ENCODE measurements at places on chromosomes 11 and 22. TPM values are rescaled to one million over a fixed set of nuclear protein-coding genes. Genes with fewer than 3 reads are reported as not detected.

The USH1C gene
- total RNA-seq = 0.74 TPM

The SCGB2A2 gene
- total RNA-seq = not detected

The LUZP2 gene
- total RNA-seq = 26.4 TPM

The ELMOD1 gene
- total RNA-seq = 1.6 TPM

The C11orf52 gene
- total RNA-seq = 2.7 TPM

The OR51I1 gene
- 0.63 TPM for total RNA-seq

The ARHGAP20 gene
- total RNA-seq = 23.0 TPM

The ART1 gene
- total RNA-seq = not detected

The APOL3 gene
- total RNA-seq = 25.4 TPM

All from urinary bladder (tissue), 4 donors.